ENCODE measurements at places on chromosomes 3 and 15. TPM values are rescaled to one million over a fixed set of nuclear protein-coding genes. Genes with fewer than 3 reads are reported as not detected.

CEP70 gene
- 11.8 TPM for total RNA-seq

GOLGA6B gene
- total RNA-seq = not detected

EPHA3 gene
- not detected for total RNA-seq

- DNase-seq = no peak
- no peak overlapping the region for H3K27ac ChIP-seq
- no peaks in the 10 kb centered on the region for H3K4me1 ChIP-seq
- no peaks in the 10 kb centered on the region for H3K36me3 ChIP-seq
Measured at GRCh38 chr3:27565201-27565852, 81.1 kb upstream of the SLC4A7 start.

DNA sequence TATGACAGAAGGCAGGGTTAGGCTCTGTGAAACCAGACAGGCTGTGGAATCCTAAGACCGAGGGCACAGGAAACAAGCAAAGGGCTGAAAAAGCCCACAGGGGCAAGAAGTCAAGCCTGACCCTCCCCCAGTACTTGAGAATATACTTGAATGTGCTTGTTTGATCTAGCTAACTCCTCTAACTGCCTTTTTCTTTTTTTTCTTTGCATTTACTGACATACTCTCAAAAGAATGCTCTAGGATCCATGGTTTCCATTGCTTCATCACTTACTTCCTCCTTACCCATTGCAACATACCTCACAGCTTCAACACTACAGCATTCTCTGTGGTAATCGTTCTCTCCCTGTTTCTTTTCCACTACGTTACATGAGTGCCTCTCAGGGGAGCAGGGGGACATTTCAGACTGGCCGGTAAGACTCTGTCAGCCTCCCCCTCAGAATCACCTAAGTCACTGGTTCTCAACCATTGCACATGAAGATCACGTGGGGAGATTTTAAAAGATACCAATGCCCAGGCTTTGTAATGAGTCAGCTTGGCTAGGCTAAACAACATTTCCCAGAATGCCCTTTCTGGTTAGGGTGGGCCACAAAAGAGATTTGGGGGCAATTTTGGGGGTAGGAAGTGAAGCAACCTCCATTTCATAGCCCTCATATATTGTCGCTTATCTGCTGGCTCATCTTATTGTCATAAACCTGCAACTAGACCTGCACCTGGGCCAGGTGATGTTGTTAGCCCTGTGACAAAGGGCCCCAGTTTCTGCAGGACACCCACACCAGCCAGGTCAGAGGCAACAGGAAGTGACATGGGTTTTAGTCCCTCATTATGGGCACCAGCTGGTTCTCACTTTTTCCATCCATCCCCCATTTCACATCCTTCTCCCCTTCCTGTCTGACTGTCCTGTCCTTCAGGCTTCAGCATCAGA lies 24.6 kb upstream of the RSL24D1 start:
- peaks cover 43% of the 10 kb centered on the region for H3K4me1 ChIP-seq
- H3K27ac ChIP-seq = no peak overlapping the region
- H3K36me3 ChIP-seq = no peaks in the 10 kb centered on the region
- H3K27me3 ChIP-seq = no peaks in the 10 kb centered on the region
- no peak for DNase-seq

- no peak for DNase-seq
- H3K4me1 ChIP-seq = no peaks in the 10 kb centered on the region
- H3K36me3 ChIP-seq = no peaks in the 10 kb centered on the region
- H3K27ac ChIP-seq = no peak overlapping the region
- no peak overlapping the region for H3K4me3 ChIP-seq
- no peaks in the 10 kb centered on the region for H3K27me3 ChIP-seq
Measured at GRCh38 chr3:150528354-150528797, 17.9 kb downstream of the SERP1 start.

DNA sequence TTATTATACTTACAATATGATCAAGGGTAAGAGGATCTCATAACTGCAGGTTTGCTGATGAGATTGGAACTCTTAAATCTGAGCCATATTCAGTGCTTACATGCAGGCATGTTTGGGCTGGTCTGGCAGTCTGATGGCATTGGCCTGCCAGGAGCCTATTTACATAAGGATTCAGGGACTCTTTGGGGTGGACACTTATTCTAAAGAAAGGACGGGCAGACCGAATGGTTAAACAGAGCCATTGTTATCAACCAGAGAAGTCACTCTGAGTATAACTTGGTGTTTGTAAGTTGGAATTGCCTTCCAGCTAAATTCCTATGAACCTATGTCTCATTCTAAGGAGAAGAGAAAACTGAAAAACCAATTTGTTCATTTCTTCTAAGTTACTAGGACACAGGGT lies 932.8 kb downstream of the IGSF11 start:
- H3K27ac ChIP-seq = no peak overlapping the region
- no peak for DNase-seq
- H3K27me3 ChIP-seq = no peaks in the 10 kb centered on the region
- H3K36me3 ChIP-seq = no peaks in the 10 kb centered on the region

GRCh38 chr3:192091831-192092230 lies 630.9 kb downstream of the PYDC2 start:
- H3K27ac ChIP-seq = no peak overlapping the region
- no peaks in the 10 kb centered on the region for H3K4me1 ChIP-seq
- no peak for DNase-seq
- H3K36me3 ChIP-seq = no peaks in the 10 kb centered on the region

DNA sequence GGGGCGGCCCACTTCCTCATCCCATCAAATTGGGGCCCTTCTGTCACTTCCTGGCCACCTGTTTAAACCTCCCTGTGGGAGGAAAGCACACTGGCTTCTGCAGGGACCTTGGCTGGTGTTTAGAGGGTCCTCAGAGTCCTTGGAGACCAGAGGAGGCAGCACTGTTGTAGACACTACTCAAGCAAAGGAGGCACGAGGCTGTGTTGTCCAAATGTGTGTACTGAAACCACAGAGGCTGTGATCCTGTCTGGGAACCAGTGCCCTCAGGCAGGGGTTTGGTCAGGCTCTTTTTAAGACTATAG lies 12.4 kb upstream of the SEC13 start:
- H3K27me3 ChIP-seq = no peaks in the 10 kb centered on the region
- no peak overlapping the region for H3K27ac ChIP-seq
- H3K4me3 ChIP-seq = no peak overlapping the region
- no peaks in the 10 kb centered on the region for H3K4me1 ChIP-seq
- H3K36me3 ChIP-seq = no peaks in the 10 kb centered on the region

All from naive thymus-derived CD4-positive, alpha-beta T cell (primary cell).